ENCODE measurements at places on chromosomes 6 and 20. TPM values are rescaled to one million over a fixed set of nuclear protein-coding genes. Genes with fewer than 3 reads are reported as not detected.

The AGPAT4 gene
- 7.0 TPM for total RNA-seq

The TUBB2B gene
- not detected for total RNA-seq

The SLA2 gene
- total RNA-seq: 65.9 TPM

The KIF25 gene
- total RNA-seq: not detected

The DDO gene
- not detected for total RNA-seq

The LPIN3 gene
- total RNA-seq: 0.77 TPM

The TMC2 gene
- total RNA-seq: not detected

All from activated naive CD4-positive, alpha-beta T cell treated with anti-CD3 and anti-CD28 coated beads, Interleukin-2, amount 10 ng/mL, durations not matched to agents 5 hours and 36 hours (primary cell).